ENCODE measurements at places on chromosomes 7 and 10.

DNA sequence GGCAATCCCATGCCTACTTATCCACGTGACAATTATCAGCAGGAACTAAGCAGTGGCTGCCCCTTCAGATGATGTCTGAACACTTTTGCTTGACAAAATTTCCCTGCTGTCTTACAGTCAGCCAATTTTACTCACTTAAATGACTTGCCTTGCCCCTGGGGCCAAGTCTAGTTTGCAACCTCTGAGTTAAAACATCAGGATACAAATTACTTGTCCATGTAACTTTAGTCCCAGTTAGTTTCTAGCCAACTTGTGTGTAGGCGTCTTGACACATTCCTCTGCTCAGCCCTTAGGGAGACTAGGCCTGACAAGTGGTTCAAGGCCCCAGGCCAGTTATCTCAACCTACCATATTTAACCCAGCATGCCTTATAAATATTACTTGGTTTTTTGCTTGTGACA, 11.6 kb upstream of the TYSND1 start:
- DNase-seq = no peak

DNA sequence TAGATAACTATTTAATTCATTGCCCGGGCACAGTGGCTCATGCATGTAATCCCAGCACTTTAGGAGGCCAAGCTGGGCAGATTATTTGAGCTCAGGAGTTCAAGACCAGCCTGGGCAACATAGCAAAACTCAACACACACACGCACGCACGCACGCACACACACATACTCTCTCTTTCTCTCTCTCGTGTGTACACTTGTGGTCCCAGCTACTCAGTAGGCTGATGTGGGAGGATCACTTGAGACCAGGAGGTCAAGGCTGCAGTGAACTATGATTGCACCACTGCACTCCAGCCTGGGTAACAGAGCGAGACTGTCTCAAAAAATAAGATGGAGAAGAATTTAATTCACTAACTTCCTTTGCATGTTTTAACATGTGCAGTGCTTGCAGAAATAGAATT, 38.1 kb downstream of the PTPN12 start:
- no peak for DNase-seq

DNA sequence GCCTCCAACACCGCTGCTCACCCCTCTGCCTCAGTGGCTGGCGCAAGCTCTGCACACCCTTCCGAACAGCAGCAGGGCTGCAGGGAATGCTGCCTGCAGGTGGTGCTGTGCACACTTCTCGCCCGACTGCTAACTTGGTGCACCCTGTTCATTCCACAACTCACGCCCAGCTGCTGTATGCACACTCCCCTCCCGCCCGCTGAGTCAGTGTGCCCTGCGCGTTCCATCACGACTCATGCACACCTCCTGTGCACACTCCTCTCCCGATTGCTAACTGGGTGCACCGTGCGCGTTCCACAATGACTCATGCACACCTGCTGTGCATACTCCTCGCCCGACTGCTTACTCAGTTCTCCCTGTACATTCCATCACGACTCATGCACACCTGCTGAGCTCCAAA, 21.5 kb downstream of the ADARB2 start:
- DNase-seq = no peak

GRCh38 chr10:8013619-8014018, 40.9 kb upstream of the GATA3 start:
- DNase-seq = no peak

DNA sequence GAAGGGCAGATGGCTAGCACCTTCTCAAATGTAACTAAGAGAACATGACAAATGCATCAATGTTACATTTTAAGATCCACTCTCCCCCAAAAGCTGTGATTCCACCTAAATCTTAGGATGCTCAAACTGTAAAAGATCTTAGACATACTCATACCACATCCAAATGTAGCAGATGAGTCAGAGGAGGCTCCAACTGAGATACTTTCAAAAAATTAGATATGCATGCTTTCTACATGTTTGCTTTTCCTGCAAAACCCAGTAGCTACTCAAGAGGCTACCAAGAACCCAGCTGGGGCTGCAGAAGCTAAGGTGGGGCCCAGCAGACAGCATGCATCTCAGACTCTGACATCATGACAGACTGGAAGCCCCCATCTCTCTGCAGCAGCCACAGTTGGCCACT, 31.4 kb upstream of the FRMD4A start:
- DNase-seq = no peak

GRCh38 chr10:103757531-103758293, 97.7 kb downstream of the SH3PXD2A start:
- DNase-seq = no peak
